ENCODE measurements at places on chromosomes 5 and 9. TPM values are rescaled to one million over a fixed set of nuclear protein-coding genes. Genes with fewer than 3 reads are reported as not detected.

DNA sequence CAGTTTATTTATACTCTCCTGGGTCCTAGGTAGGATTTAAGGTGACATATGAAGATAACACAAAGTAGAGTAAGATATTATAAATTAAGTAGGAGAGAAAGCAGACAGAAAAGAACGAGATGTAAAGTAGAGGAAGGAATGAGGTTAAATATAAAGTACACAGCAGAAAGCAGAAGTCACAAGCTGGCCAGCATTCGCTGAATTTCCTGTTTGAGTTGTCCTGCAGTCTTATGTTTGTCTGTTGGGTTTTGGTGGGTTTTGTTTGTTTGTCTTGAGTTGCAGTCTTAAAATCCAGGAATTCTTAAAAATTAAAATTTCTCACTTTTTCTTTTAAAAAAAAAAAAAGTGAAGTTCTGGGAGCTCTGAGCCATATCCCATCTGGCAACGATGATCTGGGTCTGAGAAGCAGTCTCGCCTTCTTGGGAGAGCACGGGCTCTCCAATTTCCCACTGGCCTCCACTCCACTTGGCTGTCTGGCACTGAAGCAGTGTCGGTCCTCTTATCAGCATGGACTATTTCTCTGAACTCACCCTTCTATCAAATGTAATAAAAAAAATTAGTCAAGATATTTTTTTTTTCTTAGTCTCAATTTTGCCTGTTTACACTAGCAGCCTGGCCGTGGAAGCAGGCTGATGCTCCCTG, 2.0 kb downstream of the S100Z start:
- DNase-seq: no peak

DNA sequence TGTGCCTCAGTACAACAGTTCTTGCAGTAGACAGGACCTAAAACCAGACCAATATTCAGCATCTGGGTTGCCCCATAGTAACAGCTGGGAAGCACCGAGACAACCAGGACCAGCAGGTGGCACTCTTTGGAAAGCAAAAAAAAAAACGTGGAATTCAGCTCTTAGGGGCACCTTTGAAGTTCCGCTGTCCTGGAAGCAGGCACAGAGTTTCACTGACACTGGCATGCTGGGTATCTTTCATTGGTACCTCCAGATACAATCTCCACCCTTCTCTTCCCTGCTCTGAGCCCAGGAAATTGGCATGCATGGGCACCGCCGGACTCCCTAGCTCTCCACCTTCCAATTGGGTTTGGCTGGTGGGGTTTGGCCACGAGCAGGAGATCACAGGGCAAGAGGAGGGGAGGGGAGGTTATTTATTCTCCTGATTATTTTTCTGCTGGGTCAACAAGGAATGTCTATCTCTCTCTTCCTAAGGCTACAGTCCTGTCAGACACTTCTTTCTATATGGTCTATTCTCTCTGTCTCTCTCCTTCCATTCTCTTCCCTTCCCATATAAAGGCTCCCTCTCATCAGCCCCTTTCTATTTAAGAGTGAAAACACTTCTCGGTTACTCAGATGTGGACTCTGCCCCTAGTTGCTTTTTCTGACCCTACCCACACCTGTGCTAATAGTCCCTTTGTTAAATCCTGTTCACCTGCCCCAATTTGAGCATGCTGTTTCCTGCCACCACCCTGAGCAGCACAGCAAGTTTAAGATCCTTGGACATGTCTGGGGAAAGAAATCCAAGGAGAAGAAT, 1.9 kb upstream of the IDNK start:
- no peak for DNase-seq

GRCh38 chr9:114805670-114806525, at the start of gene TNFSF15:
Gene TNFSF15, minus strand, starts transcription at chr9:114806039. Its CDS starts 27 bp downstream, at chr9:114806012.
- peak; percentile 83 for DNase-seq

DNA sequence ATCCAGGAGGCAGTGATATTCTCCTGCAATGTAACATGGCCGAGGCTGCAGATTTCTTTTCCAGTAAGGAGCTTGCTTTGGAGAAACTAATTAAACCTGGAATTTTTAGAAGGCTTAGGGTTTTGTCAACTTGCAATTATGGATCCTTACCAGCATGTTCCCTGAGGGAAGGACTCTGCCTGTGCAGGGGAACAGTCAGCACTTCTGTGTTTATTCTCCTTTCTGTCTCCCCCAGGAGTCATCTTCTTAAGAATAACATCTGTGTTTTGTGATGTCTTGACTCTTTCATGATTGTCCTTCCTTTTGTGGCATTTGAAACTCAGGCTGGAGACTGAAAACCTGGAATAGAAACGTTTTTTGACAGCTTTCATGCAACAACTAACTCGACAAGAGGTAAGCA, 80.5 kb upstream of the TNFSF8 start:
- DNase-seq: no peak

- no peak for DNase-seq
Observed at GRCh38 chr9:87505869-87506678, 8.4 kb downstream of the DAPK1 start.

DNA sequence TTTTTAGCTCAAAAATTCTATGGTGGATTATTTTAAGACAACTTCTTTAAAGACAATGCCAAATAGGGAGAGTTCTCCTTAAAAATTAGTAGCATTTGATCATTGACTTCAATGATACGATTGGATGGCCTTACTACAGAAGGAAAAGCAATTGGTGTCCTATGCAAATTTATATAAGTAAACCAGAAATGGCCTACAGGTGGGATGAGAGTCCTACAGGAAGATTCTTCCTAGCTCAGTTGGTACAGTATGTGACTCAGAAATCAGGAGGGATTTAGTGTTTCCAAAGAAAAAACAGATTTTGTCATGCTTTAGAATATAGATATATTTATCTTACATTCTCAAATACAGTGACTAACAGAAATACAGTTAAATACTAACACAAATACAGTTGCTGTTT, 6.5 kb downstream of the ANKRA2 start:
- DNase-seq: no peak

DNA sequence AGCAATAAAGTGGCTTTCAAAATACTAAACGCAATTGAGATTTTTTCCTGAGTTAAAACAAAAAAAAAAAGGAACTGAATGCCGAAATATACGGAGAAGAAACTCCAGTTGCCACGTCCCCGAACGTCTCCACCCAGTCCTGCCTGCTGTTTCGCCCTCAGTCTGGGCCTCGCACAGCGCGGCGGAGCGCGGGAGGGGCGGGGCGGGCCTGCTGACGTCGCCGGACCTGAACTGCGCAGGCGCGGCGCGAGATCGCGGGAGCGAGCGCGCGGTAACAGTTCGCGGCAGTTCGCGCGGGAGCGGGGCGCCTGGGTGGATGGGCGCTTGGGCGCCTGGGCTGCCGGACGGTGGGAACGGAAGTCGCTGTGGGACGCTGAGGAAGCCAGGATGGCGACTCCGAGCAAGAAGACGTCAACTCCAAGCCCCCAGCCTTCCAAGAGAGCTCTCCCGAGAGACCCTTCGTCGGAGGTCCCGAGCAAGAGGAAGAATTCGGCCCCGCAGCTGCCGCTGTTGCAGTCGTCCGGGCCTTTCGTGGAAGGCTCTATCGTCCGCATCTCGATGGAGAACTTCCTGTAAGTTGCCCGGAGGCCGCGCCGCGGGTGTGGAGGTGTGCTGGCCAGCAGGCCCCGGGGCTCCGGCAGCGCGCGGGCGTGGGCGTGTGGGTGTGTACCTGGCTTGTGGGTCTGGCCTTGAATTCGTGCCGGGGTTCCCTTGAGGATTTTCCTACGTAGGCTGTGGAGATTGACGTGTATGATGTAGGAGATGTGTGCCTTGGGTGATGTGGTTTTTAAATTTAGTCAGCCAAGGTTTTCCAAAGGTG, at the start of gene SMC5:
TSS of gene SMC5 (plus strand) at position 287 of the 820 bp plus-strand sequence. CDS start at position 388, 101 bp downstream.
- DNase-seq: peak; percentile 95

GRCh38 chr5:123936548-123936947, 424.6 kb downstream of the CSNK1G3 start:
- DNase-seq: no peak

- no peak for DNase-seq
Observed at GRCh38 chr5:36378551-36378950, 76.8 kb upstream of the RANBP3L start.

DNA sequence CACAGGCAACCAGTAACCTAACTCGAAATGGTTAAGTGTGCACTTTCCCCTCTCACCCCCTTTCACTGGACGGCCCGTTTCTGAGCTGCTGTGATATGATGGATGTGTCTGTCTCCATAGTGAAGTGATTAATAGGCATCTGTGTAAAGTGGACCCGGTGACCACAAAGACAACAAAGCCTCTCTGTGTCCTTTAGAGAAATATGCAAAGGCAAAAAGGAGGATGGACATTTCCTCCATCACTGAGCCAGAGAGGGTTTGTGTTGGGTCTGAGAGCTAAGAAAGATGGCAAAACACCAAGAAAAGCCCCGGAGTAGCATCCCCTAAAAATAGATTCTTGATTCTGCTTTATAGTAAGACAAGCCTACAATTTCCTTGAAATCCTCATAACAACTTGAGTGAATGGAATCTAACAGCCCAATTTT, 120.6 kb downstream of the SEMA6A start:
- no peak for DNase-seq

DNA sequence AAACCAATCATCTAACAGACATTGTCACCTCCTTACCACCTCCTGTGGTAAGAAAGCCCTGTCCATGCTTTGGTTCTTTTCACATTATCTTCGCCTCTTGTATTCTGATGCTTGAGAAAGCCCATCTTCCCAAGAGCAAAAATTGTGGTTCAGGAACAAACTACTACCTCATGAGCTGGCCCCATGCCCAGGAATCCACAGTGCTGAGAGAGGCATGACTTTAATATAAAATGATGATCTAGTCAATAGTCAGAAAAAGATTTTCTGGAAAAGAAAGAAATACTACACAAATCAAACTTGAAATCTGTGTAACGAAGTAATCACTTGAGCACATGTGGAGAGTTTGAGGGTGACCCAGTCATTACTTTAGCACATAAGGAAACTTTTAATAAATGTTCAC, 94.7 kb downstream of the FGF10 start:
- no peak for DNase-seq

DNA sequence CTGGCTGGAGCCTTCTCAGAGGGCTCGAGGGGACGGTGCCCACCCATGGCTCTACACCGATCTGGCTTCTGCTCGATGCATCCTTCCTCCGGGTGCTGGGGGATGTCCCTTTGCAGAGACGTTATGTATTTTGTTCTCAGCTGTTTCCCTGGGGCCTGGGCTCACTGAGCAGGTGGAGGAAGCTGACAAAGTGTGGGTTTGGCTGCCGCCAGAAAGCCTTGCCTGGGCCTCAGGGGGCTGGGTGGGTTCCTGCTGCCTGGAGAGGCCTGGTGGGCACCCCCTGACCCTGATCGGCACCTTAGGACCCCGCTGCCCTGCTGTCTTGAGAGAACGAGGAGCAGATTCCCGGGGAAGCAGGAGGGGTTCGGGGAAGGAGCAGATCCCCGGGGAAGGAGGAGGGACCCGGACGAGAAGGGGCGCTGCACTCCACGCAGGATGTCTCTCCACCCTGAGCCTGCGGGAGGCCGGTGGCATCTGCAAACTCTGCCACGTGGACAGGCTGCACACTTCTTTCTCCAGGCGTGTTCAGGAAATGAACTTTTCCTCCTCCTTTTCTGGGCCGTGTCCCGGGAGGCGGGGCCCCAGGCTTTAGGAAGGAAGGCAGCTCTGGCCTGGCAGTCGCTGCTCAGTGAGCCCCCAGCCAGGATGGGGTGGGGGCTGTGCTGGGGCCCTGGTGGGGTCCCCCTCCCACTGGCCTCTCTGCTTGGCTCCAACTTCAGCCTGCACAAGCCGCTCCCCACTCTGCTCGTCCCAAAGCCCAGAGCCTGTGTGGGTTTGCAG, 148.9 kb downstream of the RXRA start:
- no peak for DNase-seq

GRCh38 chr5:14678773-14679334, 14.3 kb downstream of the OTULIN start:
- DNase-seq: no peak

- DNase-seq: peak; percentile 48
Observed at GRCh38 chr9:36865731-36866635, 168.1 kb downstream of the PAX5 start.

- DNase-seq: peak; percentile 77
Observed at GRCh38 chr5:132011622-132012343, at the start of gene ACSL6. Gene ACSL6, minus strand, starts transcription at chr5:132011658. Its CDS starts 105 bp downstream, at chr5:132011553.

DNA sequence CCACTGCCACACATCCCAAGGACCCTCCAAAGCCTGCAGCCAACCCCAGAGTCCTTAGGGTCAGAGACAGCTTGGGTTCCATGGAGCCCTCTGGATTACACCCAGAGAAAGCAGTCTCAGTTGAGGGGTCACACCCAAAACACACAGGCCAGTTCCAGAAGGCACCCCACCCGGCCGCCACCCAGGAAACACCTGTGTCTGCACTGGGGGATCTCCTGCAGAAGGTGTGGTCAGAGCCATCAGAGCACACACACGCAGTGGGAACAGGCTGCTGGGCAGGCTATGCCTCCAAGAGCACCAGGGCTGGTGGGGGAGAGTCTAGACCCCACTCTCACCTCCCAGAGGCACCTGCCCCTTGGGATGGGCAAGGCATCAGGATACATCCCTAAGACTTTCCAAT, 27.3 kb downstream of the NIPAL4 start:
- DNase-seq: no peak

- DNase-seq: no peak
Observed at GRCh38 chr5:143148771-143149170, 254.7 kb downstream of the NR3C1 start.

GRCh38 chr9:2210201-2210600, 195.1 kb downstream of the SMARCA2 start:
- DNase-seq: no peak

- DNase-seq: no peak
Observed at GRCh38 chr5:67985686-67986387, 229.7 kb upstream of the PIK3R1 start.

DNA sequence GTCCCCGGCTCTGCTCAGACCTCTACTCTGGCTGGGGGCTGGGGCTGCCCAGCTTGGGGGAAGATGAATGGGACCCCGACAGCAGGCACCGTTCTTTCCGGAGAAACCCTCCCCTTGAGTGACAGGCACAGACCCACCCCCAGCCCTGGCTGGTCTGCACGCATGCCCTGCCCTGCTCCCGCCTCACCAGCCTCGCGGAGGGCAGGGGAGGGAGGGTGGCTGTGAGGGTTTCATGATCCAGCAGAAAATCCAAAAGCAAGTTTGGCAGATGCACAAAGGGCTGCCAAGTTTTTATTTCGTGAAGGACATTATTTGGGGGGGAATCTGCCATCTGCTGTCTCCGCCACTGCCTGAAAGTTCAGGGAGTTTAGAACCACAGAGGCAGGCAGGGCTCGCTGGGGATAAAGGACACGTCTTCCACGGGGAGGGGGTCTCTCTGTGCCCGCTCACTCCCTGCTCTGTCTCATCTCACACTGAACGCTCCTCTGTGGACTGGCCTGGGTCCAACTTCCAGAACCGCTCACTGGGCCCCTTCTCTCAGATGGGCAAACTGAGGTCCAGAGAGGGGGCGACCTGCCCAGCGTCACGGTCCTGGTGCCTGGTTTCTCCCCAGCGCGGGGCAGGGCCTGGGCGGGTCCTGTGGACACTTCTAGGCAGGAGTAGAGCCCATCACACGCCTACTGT, 92.9 kb downstream of the RXRA start:
- no peak for DNase-seq

GRCh38 chr9:100673249-100673648, 95.4 kb downstream of the CAVIN4 start:
- no peak for DNase-seq

TMEM171 gene
- 0.43 TPM for total RNA-seq

NEURL1B gene
- total RNA-seq: 25.0 TPM

IFNA5 gene
- not detected for total RNA-seq

ORM2 gene
- 3.9 TPM for total RNA-seq

OLFM1 gene
- 26.0 TPM for total RNA-seq

PLPPR1 gene
- 5.0 TPM for total RNA-seq

GMCL2 gene
- not detected for total RNA-seq

NFIB gene
- total RNA-seq: 99.4 TPM

C7 gene
- total RNA-seq: 302 TPM

ASTN2 gene
- total RNA-seq: 3.8 TPM

KCNIP1 gene
- 2.7 TPM for total RNA-seq

MYMK gene
- not detected for total RNA-seq

Measured in upper lobe of right lung (tissue), 1 donor.